Fibroblast of skin of left quadriceps (primary cell): ENCODE measurements at places on chromosomes 3 and 15.

DNA sequence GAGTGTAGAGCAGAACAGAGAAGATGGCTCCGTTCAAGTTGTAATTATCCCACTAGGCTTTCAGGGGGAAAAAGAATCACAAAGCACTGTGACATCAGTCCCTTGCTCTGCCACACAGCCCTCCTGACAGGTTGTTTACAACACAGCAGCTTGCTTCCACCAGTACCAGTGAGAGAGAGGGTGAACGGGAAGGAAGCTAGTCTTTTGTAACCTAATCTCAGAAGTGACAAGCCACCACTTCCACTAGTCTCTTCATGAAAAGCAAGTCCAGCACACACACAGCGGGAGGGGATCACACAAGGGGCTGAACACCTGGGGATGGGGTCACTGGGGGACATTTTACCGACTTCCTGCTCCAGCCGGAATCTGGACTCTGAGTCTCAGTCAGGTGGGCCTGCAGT, 86.3 kb downstream of the FAM81A start:
- DNase-seq = no peak

DNA sequence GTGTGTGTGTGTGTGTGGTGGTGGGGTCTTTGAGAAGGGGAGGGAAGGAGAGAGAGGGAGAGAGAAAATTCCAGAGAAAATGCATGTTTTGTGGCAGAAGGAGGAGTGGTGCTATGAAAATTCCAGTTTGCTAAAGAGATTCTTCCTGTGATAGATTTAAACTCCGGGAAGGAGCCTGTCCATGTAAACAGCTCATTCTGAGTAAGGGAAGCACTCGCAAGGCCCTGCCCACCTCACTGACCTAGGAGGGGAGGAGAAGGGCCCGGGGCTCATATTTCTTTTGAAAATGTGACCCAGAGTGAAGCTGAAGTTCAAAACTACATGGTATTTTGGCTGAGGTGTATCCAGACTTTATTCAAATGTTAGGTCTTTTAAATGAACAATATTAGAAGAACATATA, 41.3 kb downstream of the ADAMTSL3 start:
- DNase-seq = no peak

GRCh38 chr3:192889679-192890078, 28.0 kb downstream of the MB21D2 start:
- no peak for DNase-seq

DNA sequence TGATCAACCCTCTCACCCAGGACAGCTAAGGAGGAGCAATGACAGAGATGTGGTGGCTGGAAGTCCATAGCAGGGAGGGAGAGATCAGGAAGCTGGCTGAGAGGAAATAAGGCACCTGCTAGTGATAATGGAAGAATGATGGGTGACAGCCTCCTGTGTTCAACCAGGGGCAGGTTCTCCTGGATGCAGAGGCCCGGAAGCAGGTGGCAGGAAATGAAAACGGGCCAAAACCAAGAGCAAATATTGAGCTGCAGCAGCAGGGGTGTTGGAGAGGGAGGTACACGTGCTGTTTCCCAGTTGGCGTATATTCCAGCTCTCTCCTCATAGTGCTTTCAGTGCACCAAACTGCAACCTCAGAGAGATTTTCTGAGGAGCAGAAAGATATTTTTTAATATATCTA, 213.4 kb upstream of the TBL1XR1 start:
- no peak for DNase-seq

DNA sequence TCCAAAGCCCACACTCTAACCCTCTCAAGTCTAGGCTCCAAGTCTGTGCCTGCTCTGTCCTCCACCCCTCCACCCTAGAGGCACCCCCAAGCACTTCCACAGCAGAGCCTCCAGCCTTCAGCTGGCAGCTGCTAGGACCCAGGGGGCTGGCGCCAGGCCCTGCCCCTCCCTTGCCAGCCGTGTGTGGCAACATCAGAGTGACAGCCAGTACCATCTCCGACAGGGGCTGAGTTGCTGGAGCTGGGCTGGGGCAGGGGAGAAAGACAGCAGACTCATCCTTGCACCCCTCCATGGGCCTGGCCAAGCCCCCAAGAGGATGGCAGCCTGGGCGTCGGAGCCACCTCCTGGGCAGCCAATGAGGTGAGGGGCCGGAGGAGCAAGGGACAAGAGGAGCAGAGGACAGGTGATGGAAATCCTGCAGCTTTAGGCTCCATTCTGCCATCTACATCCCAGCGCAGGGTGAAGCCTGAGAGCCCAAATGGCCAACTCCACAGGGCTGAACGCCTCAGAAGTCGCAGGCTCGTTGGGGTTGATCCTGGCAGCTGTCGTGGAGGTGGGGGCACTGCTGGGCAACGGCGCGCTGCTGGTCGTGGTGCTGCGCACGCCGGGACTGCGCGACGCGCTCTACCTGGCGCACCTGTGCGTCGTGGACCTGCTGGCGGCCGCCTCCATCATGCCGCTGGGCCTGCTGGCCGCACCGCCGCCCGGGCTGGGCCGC, at the start of gene GPR62:
Gene GPR62 (plus strand): TSS at position 207 of the 718 bp plus-strand sequence. CDS start 272 bp downstream, at position 479.
- DNase-seq = no peak

- DNase-seq = no peak
Measured at GRCh38 chr3:46778101-46778500, 60.4 kb upstream of the PRSS50 start.

GRCh38 chr15:67065531-67066005, at the start of gene SMAD3:
Gene SMAD3, plus strand, starts transcription at chr15:67065602. Its CDS starts 553 bp downstream, at chr15:67066155.
- peak; percentile 90 for DNase-seq

GRCh38 chr3:15056676-15057404, 8.3 kb downstream of the MRPS25 start:
- DNase-seq = no peak

DNA sequence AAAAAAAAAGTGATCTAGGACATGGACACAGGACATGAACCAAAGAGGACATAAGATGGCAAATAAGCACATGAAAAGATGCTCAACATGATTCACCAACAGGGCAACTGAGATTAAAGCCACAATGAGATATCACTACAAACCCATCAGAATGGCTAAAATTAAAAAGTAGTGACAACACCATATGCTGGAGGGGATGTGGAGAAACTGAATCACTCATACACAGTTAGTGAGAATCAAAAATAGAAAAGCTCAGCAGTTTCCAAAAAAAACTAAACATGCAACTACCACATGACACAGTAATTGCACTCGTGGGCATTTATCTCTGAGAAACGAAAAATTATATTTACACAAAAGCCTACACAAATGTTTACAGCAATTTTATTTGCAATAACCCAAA, 27.9 kb upstream of the ACKR4 start:
- DNase-seq = no peak

DNA sequence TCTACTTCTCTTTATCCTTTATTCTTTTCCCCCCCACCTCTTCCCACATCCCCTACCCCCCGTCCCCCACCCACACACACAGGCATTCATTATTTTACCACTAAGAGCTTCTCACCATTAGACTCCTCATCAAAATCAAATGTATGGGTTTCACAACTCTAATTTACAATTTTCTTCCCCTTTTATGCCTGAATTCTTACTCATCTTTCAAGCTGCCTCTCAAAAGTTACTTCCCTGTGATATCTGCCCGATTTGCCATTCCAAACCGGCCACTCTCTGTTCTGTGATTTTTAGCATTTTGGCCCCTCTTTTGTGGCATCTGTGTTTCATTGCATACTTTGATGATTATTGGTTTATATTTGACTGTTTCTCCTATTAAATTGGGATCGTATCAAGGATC, 42.2 kb downstream of the SLC9A9 start:
- DNase-seq = no peak

DNA sequence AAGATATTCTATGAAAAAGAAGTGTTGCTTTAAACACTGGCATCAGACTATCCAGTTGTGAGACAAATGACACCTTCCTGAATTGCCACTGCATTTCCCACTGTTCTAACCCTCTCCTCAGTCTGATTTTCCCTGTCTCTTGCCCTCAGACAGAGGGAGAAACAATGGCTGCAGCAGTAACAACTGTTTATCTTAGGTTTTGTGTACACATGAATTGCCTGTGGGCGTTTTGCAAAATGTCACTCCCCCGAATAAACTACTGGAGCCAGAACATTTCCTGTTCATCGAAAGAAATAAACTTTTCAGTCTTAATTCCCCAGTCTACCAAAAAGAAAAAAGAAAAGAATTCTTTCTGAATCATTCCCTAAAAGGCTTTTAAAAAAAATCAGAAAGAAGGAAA, 155.1 kb downstream of the MAGI1 start:
- no peak for DNase-seq

- no peak for DNase-seq
Measured at GRCh38 chr15:52113235-52113634, 660 bp upstream of the BCL2L10 start.

GRCh38 chr3:33364531-33365128, 75.6 kb downstream of the UBP1 start:
- DNase-seq = peak; percentile 3

DNA sequence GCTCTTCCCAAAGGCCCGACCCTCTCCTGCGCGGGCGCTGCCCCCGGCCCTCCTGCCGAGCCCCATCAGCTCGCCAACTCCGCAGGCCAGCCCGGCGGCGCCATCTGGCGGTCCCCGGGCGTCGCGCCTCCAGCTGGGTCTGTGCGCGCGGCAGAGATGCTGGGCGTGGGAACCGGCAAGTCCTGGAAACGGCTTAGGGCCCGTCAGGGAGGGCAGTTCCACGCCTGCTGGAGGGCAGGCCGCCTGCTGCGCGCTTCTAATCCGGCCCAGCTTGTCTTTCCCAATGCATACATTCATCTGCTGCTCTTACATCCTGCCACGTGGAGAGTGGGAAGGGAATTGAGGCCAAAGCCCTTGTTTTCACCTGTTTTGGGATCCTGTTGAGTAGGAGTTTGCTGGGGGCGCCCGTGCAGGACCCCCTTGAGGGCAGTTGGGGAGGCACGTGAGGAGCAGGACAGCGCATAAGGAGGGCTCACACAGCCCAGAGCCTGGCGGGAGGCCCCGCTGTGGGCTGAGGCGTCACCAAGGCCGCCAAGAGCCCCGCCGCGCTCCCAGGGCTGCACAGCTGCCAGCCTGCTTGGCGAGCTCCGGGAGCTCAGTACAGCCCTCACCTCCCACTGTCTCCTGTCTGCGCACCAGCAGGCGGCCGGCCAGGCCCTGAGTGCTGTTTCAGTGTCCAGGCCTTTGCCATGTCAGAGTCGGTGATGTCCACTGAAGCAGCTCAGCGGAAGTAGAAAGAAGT, 165.6 kb downstream of the NSMCE3 start:
- DNase-seq = peak; percentile 53

- no peak for DNase-seq
Measured at GRCh38 chr15:74584779-74585178, 30.9 kb upstream of the CLK3 start.

DNA sequence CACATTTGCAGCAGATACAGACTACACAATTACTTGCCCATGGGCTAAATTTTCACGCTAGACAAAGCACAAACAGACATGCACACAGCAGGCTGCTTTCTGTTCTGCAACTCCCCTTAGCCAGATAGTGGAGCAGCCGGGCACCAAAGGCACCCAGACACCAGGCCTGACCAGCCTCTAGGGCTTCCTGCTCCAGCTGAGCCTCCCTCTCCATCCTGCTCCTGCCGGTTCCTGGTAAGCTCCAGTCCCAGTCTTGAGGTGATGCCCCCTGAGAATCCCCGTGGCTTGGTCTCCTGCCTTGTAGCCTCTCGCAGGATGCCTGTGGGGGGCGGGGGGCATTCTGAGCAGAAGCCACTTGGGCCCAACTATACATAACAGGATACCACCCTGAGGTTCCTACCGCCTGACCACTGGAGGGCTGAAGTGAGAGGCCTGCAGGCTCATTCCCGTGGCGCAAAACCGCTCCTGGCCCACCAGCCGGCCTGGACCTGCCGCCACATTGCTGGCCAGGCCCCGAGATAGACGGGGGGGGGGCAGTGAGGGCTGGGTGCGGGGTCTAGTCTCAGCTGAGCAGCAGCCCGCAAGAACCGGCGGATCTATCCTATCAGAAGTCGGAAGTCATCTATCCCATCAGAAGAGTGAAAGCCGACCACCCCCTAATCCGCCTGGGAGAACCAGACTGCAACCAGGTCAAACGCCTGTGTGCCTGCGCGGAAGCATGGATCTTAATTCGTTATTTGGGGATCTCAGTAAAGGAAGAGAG, 3.9 kb downstream of the FOXL2 start:
- no peak for DNase-seq

DNA sequence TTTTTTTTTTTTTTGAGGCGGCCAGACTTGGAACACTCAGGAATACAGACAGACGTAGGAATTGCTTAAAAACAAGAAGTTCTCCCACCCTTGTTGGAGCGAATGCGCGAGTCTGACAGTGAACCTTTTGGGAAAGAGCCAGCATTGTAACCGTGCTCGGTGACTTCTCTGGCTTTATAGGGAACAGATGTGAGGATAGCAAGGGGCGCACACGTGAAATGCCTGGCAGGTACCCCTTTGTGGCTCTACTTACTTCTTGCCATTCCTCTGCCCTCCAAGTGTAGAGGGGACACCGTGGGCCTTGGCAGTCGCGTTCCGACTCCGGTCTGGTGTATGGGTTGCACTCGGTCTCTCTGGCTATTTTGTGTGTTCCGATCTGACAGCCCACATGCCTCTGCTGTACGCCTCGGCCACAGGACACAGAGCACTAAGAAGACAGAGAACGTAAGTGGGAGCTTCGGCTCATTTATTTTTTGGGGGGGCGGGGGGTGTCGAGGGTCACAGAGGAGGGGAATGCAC, 126.4 kb downstream of the ADAMTS9 start:
- DNase-seq = no peak

DNA sequence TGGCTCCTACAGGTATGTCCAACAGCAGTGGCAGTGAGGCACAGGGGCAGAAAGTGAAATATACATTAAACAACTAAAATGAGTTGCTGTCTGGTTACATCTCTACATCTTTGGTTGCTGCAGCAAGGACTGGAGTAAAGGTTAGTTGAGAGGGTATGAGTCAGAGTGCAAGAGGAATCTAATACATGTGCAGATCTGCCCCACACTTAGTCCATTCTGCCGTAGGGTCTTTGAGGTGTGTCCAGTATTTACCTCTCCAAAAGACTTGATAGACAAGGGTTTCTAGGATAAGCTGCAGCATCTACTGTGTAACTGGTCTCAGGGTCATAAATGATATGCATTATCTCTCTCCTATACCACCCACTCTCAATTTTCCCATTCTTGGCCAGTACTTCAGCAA, 6.2 kb upstream of the NEDD4 start:
- DNase-seq = no peak

DNA sequence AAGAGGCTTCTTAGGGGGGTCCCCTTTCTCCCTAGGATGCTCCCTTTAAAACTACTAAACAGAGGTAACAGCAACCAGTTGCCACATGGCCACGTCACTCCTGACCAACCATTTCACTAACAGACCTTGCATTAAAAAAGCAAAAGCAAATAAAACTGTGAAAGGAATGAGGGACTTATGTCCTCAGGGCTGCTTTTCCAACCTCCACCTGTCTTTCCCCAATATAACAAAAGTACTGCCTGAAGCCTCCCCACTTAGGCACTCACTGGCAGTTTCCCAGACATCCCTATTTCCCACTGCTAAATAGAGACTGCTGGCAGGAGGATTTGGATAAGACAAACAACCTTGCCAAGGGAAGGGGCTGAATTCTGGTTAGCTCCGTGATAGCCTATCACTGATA, 130.3 kb downstream of the ATP8B4 start:
- DNase-seq = no peak

- no peak for DNase-seq
Measured at GRCh38 chr3:99965681-99966408, 148.2 kb downstream of the CMSS1 start.

- no peak for DNase-seq
Measured at GRCh38 chr3:127817406-127817841, 4.9 kb downstream of the MGLL start.

GRCh38 chr3:169244119-169244864, 419.2 kb downstream of the MECOM start:
- no peak for DNase-seq

- DNase-seq = peak; percentile 43
Measured at GRCh38 chr3:58237238-58237940, at the start of gene ABHD6. Gene ABHD6, plus strand, starts transcription at chr3:58237792. Its CDS starts 18,795 bp downstream, at chr3:58256587.

GRCh38 chr15:49848282-49848724, 227.5 kb downstream of the DTWD1 start:
- peak; percentile 99 for DNase-seq

- peak; percentile 3 for DNase-seq
Measured at GRCh38 chr3:44862226-44862637, 520 bp downstream of the TMEM42 start.
